ENCODE measurements at places on chromosomes 2 and 18.

GRCh38 chr2:169343202-169343601 is 19.1 kb downstream of the LRP2 start:
- no peak for DNase-seq

GRCh38 chr2:193843675-193844074 is 1648.9 kb upstream of the TMEFF2 start:
- no peak for DNase-seq

DNA sequence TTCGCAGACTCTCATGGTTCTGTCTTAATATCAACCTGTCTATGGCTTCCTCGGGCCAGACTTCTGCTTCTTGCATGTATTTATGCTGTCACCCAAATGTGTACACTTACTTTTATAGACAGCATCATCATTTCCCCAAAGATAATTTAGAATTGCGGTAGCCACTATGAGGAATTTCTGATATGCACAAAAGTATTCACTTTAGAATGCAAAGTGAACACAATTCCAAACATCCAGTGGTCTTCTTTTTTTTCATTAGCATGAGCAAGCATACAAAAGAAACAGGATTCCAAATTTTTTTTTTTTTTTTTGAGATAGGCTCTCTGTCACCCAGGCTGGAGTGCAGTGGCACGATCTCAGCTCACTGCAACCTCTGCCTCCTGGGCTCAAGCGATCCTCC is 21.0 kb upstream of the MCFD2 start:
- DNase-seq, result no peak

GRCh38 chr2:30753630-30754029 is 53.6 kb downstream of the CAPN13 start:
- DNase-seq, result no peak

DNA sequence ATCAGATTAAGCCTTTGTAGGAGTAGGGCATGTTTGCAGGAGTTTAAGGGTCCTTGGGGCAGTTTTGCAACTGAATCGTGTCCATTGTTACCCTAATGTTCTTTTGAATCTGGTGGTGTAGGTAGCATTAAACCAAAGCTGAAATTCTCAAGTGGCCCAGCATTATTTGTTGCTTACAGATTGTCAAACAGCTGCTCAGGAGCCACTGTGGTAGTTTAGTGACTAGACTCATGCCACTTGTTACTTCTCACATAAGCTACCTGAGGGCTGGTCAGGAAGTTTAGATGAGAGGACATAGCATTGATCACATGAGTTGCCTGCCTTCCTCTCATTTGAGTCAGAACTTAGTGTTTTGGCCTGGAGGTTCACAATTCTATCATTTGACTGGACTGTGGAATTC is 157.6 kb downstream of the HAUS1 start:
- DNase-seq, result no peak

GRCh38 chr18:45571195-45571594 is 44.1 kb upstream of the SLC14A2 start:
- DNase-seq, result no peak

GRCh38 chr2:194079989-194080388 is 1577.0 kb upstream of the SLC39A10 start:
- no peak for DNase-seq

DNA sequence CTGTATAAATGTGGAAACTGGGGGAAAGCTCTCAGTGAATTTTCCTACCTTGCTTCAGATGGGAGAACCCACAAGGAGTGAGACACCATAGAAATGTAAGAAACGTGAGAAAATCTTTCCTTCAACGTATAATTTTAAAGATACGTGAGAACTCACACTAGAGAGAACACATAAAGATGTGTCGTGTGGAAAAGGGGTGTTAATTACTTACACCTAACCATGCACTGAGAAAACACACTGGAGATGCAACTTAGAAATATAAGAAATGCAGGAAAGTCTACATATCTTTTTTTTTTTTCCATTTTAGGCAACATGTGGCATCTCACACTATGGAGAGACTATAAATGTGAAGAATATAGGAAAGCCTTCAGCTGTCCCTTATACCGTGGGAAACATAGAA is 352.9 kb upstream of the NETO1 start:
- DNase-seq, result no peak

DNA sequence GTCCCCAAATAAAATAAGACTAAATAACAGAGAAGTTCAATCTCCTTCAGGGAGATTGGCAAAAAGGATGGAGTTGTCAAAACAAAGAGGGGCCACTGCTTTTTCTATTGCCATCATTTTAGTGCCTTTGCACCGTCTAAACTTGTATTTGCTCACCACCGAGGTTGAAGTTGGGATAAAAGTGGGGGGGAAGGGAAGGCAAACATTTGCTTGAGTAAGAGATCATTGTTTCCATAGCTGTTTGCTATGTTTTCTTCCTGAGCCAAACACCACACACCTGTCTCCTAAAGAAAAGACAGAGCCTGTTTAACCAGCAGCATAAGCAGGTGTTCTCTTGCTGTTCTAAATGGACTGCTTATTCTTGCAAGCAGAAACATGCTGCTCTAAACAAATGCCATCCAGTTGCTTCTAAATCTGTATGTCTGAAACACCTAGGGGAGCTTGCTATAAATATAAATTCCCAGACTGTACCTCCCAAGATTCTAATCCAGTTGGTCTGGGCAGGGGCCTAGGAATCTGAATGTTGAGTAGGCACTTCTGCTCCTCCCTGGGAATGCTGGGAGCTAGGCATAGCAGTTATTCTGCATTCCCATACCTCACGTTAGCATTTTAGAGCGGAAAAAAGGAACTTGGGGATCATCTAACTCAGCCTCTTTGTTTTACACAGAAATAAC is 179.4 kb upstream of the ARL4C start:
- no peak for DNase-seq
